ENCODE measurements at places on chromosomes 16 and 17.

DNA sequence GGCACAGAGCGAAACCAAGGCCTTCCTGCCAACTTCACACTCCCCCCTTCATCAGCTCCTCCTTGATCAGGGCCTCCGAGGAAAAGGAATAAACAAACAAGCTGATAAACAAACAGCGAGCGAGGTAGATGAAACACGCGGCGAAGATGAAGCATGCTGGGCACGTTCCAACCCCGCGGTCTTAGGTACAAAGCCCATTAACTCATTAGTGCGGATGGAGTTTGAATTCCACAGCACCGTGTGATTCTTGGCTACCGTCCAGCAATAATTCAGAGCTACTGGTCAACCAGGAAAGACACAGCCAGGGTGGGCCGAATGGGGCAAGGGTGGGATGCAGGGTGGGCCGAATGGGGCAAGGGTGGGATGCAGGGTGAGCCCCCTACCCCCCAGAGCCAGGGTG, 67.3 kb downstream of the RBFOX3 start:
- no peak for DNase-seq

- DNase-seq, result no peak
Observed at GRCh38 chr17:69511250-69511649, 96.8 kb downstream of the MAP2K6 start.

- DNase-seq, result no peak
Observed at GRCh38 chr17:56697190-56697589, 103.7 kb downstream of the NOG start.

DNA sequence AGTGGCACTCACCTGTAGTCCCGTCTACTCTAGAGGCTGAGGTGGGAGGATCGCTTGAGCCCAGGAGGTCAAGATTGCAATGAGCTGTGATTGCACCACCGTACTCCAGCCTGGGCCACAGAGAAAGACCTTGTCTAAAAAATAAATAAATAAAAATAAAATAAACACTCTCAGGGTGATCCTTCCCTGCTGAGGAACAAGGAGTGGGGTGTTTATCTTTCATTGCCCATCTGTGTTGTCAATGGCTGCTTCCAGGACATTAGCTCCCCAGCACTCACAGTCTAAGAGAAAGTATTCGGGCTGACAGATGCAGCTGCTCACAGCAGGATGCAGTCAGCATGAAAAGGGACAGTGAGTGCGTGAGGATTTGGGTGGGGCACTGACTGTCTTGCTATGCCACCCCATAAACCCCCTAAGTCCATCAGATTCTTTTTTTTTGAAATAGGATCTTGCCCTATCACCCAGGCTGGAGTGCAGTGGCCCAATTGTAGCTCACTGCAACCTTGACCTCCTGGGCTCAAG, 31.3 kb upstream of the RBBP6 start:
- DNase-seq, result no peak

GRCh38 chr16:87560428-87561199, 41.7 kb upstream of the JPH3 start:
- DNase-seq, result peak; percentile 39

DNA sequence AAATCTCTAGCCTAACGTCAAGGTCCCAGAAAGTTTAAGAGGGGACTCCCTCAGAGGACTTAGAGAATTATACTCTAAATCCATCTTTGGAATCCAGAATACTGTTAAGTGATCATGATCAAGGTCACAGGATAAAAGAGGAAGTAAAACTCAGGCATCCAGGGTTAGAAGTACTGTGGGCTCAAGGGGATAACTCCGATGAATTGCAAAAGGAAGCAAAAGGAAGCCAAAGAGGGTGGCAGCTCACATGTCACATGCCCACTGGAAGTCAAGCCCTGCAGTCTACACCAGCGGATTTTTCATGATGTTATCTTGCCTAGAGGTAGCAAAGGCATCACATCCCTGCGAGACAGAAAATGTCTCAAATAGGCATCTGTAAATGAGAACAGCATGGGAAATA, 3.8 kb downstream of the ZNF821 start:
- no peak for DNase-seq

DNA sequence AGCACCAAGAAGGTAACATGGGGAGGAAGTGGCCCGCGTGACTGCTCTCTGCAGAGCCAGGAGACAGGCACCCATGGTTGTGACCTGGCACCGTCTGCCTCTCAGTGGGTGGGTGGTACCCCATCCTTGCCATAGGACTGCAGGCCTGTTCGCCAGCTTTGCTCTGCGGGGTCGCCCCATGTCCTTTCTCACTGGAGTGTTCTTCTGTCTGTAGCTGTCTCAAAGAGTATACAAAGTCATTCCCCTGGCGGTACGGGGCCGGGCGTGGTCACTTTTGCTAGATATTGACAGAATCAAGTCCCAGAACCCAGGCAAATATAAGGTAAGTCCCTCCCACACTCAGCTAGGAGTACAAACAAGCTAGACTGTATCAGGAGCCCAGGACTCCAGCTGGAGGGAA, 6.0 kb downstream of the TBC1D26 start:
- no peak for DNase-seq

DNA sequence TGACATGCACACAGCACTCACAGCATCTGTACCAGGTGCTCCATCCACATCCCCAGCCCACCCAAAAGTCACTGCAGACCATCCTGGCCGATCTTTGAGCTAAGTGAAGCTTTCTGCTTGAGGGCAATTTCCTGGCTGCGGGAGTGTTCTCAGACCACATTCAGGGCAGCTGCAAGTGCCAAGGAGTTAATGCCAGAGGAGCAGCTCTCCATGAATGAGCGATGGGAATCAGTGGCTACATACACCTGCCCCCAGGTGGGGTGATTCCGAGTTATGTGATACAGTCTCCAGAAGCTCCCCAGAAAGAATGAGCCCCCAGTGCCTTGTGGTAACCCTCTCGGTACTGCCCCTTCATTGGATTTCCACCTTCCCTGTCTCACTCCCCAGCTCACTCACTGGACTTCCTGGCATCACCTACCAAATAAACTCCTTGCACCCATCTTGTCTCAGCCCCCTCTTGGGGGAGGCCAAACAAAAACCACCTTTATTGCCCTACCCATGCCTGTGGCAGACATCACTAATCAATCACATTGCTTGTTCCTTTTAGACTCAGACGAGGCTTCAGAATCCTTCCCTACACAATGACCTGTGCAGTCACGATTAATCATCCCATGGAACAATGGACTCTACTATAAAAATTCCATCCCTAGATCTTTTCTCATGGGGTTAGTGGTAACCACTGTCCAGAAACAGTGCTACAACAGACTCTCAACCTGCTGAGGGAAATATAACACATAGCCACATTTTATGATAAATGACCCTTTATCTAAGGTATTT, 121.1 kb downstream of the IRX5 start:
- no peak for DNase-seq

- no peak for DNase-seq
Observed at GRCh38 chr17:77163511-77164280, 22.9 kb downstream of the SEC14L1 start.

- DNase-seq, result no peak
Observed at GRCh38 chr17:2266045-2266864, 37.3 kb downstream of the SMG6 start.

GRCh38 chr16:75494184-75494583, 1.1 kb downstream of the CHST6 start:
- DNase-seq, result no peak

DNA sequence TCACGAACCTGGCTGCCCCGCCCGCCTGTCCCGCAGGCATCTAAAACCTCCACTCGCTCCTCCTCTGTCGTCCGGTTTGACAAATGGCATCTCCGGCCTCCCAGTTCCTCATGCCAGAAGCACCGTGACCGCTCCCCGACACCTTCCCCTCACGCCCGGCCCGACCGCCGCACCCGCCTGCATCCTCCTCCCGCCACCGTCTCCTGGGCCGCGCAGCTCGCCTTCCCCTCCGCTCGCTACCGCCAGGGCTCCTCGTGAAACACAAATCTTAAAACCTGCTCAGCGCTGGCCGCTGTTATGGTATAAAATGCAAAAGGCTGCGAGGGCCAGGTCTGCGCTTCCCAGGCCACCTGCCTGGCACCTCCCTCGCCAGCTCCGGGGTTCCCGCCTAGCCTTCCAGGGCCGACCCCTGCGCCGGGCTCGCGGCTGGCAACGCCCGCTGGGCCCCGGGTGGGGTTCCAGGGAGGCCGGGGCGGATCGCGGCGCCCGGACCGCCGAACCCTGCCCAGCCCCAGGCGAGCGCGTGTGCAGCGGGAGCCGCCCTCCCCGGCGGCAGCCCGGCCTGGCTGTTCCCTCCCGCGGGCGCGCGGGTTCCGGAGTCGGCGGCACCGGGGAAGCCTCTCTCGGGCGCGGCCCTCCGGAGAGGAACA, 488 bp downstream of the SPSB3 start:
- DNase-seq, result no peak

GRCh38 chr17:62975206-62975605, 9.2 kb downstream of the TANC2 start:
- peak; percentile 93 for DNase-seq

GRCh38 chr17:61461586-61461966, 9.4 kb downstream of the TBX4 start:
- DNase-seq, result no peak

GRCh38 chr16:82456683-82457082, 170.1 kb upstream of the CDH13 start:
- DNase-seq, result peak; percentile 53

GRCh38 chr17:72191921-72192799, 71.3 kb downstream of the SOX9 start:
- peak; percentile 77 for DNase-seq

Data from fibroblast of skin of scalp (primary cell).